Erythroblast (primary cell): ENCODE measurements at places on chromosomes 4 and X.

DNA sequence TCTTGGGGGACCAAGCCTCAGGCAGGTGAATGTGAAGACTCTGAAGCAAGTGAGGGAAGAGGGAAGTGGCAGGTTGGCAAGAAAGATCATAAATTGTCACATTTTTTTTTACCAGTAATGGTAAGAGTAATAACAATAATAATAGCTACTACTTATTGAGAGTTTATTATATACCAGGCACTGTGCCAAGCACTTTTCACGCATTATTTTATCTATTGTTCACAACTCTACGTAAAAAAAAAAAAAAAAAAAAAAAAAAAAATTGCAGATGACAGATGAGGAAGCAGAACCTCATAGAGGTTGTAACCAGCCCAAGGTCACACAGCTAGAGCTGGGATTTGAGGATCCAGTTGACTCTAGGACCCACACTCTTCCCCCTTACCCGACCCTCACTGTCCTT is 40.9 kb downstream of the TSC22D3 start:
- DNase-seq, result no peak

DNA sequence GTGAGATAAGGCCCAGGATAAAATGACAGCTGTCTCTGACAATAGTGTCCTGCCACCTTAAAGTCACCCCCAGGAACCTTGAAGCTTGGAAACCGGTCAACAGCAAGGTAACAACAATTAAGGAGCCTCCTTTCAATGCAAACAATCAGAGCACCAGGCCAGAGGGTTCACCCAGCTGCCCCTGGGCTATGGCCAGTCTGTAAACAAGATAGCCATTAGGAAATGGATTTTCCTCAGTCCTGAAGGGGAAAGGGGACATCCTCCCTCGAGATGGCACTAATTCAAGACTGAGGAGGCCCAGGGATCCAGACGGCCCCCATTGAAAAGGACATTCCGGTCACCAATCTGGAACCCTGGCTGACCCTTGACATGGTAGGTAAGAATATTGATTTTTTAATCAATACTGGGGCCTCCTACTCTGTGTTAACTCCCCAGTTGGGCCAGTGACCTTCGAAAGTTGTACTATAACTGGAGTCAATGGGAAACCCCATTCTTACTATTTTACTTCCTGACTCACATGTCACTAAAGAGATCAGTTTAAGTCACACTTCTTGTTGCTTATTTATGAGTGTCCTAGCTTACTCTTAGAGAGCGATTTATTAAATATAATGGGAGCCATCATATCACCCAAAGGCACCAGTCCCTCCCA is 61.7 kb upstream of the CT45A1 start:
- no peak for DNase-seq

GRCh38 chr4:125039550-125039949 is 275.2 kb upstream of the FAT4 start:
- DNase-seq, result no peak

DNA sequence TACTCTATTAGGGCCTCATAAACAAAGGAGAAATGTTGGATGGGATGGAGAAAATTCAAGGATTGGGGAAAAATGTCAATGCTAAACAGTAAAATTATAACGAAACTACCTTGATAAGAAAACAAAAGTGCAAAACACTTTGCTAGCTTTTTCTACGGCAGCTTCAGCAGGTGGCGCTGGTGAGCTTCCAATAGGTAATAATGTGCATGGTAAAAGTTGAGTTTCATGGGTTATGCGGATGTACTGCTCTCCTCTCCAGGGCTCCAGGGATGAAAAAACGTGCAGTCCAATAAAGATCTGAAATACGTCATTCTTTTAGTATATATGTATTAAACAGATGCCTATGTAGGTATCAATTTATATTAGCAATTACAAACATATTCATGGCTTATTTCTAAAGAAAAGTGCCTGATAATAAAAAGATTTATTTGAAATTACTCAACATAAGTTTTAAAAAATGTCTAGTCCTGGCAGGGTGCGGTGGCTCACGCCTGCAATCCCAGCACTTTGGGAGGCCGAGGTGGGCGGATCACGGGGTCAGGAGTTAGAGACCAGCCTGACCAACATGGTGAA is 239.6 kb downstream of the GRXCR1 start:
- peak; percentile 62 for DNase-seq

DNA sequence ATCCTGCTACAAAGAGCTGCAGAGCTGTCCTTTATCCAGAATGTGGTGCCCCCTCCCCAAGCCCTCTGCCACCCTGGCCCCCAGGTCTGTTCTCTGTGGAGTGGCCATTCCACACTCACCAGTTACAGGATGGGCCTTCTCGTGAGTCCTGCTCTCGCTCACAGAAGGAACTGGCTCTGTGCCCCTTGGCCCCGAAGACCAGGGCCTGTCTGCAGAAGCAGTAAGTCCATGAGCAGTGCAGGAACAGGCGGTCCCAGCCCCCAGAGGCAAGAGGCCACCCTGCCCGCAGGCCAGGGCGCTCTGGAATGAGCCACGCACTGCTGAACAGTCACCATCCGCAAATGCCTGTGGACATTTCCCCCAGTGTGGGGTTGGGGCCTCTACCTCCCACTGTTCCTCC is 92.2 kb downstream of the DCTD start:
- DNase-seq, result no peak

DNA sequence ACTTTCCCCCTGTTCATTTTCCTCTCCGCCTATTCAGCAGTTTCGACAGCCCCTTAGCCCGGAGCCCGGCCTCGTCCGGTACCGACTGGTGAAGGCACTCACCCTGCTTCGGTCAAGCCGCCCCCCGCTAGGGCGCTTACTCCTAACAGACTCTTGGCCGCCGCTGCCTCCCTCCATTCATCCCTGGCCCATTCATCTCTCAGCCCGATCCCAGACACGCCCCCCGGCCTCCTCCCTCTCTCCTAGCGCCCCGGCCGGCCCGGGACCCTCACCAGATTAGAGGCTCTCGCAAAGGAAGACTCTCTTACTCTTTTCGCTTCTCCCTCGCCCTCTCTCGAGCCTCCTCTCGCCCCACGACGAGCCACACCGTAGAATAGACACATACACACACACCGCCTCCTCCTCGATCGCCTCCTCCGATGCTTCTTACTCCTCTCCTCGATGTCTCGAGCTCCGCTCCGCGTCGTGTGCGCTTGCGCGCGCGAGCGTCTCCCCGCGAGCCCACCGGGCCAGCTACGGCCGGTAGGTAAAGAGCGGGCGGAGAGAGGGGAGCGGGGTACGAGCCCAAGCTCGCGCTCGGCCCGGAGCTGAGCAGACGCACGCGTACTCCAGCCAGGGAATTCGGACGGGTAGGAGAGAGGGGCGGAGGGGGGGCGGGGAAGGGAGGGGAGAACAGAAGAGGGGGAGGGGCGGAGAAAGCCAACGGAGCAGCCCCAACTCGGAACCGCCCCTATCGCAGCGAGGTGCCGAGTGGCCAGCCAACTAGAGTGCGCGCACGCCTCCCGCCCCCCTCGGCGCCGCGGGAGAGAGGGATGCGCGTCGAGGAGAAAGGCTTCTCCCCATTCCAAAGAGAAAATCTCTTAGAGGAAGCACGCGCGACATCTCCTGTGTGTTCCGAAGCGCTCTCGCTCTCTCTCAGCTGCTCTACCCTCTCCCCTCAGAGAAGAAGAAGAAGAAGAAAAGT is at the start of gene WNK3:
Gene WNK3 (minus strand): TSS at position 633 of the 964 bp plus-strand sequence.
- DNase-seq, result peak; percentile 63

DNA sequence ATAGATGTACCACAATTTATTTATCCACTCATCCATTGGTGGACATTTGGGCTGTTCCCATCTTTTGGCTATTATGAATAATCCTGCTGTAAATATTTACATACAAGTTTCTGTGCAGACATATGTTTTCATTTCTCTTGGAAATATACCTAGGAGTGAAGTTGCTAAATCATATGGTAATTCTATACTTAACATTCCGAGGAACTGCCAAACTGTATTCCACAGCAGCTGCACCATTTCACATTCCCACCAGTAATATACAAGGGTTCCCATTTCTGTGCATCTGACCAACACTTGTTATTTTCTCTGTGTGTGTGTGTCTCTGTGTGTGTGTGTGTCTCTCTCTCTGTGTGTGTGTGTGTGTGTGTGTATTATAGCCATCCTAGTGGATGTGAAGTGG is 15.4 kb upstream of the DOCK11 start:
- DNase-seq, result no peak

DNA sequence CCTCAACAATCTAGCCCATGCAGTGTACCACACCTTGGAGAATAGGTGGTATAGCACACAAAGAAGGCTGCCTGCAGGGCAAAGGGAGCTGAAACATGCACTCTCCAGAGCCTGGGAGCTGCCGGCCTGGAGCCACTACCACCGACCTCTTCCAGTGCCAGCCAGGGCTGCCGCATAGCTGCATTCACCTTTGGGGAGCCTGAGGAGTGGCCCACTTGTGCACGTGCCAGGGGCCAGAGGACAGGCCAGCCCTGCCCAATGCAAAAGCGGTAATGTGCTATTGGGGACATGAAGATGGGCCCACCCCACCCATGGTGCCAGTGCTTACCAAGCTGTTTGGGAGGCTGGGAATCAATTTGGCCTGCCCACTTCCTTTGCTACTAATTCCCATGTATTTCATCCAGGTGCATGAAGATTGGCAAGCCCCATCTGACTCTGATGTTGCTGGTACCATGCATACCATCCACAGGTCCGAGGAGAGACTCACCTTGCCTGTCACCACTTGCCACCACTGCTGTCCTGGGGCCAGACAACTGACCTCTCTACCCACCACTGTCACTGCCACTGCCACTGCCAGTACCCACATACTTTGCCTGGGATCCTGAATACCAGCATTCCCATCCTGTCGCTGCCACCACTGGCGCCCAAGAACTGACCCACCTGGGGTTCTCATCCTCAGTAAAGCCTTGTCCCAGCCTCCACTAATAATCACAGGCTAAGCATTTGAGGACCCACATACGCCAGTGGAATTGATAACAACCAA is 506.9 kb downstream of the MAGEB5 start:
- DNase-seq, result no peak

- DNase-seq, result no peak
Measured at GRCh38 chr4:48654015-48654664, 125.9 kb downstream of the FRYL start.

GRCh38 chrX:46823481-46823880 is 13.4 kb upstream of the RP2 start:
- no peak for DNase-seq

GRCh38 chr4:41802590-41802989 is 54.1 kb upstream of the PHOX2B start:
- no peak for DNase-seq

DNA sequence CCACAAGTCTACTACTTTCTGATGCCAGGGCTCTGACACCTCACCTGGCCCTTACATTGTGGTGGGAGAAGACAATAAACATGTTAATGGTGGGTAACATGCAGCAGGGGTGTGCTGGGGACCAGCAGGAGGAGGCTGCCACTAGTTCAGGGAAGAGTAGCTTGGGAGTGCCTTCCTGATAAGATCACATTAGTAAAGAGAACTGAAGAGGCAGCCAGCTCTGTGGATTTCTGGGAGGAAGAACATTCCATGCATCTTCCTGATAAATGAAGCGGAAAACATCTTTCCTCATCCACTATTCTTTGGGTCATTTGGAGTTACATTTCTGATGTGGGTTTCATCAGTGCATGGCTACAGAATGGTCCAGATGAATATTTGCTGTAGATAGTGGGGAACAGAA is 9.0 kb downstream of the RNF150 start:
- no peak for DNase-seq

- no peak for DNase-seq
Measured at GRCh38 chrX:94107981-94108380, 434.0 kb downstream of the FAM133A start.

GRCh38 chr4:143531380-143531779 is 17.9 kb downstream of the SMARCA5 start:
- peak; percentile 32 for DNase-seq

GRCh38 chrX:69036674-69037573 is 128.3 kb downstream of the PJA1 start:
- no peak for DNase-seq

DNA sequence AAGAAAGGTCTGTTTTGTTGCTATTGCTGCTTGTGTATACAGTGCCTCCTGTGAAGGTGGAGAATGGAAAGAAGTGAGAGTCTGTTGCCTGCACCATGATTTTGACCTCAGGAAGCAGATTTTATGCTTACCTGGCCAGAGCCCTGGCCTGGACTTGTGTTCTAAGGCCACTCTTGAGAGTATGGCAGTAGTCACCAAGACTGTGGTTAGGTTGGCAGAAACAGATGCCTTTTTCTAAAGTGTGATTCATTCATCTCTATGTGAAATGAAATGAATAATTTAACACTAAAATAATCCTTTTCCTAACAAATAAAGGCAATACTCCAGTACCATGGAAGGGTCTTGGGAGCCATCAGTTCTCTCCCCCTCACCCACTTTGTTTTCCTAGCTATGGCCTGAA is 161.8 kb downstream of the DCLK2 start:
- no peak for DNase-seq

DNA sequence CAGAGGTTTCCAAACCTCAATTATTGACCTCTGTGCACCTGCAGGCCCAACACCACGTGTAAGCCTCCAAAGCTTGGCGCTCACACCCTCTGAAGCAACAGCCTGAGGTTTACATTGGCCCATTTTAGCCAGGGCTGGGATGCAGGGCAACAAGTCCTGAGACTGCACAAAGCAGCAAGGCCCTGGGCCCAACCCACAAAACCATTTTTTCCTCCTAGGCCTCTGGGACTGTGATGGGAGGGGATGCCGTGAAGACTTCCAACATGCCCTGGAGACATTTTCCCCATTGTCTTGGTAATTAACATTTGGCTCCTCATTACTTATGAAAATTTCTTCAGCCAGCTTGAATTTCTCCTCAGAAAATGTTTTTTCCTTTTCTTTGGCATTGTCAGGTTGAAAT is 54.9 kb upstream of the CNKSR2 start:
- no peak for DNase-seq

- no peak for DNase-seq
Measured at GRCh38 chr4:175961604-175962003, 104.0 kb upstream of the WDR17 start.

DNA sequence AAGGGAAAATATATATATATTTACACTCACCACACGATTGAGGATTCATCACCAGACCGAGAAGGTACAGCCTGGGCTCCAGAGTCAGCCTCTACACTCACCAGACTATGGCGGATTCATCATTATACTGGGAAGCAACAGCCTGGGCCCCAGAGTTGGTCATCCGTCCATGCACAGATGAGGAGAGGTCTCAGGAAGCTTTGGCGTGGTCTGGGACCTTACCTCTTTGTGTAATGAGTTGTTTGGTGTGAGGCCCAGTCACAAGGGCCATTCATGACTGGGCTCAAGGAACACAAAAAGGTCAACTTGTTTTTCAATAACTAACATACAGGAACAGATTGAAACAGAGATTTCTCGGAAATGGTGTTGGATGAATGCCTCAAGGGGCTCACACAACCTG is 926.1 kb downstream of the FAM133A start:
- no peak for DNase-seq

DNA sequence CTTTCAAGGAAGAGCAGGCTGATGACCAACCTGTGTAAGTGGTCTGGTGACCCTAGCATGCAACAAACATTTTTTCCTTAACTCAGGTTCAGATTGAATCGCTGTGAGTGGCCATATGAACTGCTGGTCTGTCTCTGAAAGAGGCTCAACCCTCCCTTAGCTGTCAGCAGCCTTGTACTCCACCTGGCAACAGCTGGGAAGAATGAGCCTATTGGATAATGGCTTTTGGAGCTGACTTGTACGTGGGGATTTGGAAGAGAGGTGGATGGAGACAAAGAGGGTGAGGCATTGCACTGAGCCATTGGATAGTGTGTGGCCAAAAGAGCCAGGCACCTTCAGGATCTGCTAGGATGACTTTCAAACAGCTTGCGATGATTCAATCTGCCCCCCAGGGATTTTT is 35.7 kb upstream of the BMP15 start:
- DNase-seq, result no peak
